ENCODE measurements at places on chromosomes 3 and 15.
A peak's percentile ranks its signal among the peaks of the same experiment; 100 is the strongest.

- DNase-seq = no peak
Measured at GRCh38 chr3:174873832-174874657, 14.9 kb downstream of the NAALADL2 start.

- no peak for DNase-seq
Measured at GRCh38 chr3:60309539-60310268, 941.5 kb downstream of the FHIT start.

DNA sequence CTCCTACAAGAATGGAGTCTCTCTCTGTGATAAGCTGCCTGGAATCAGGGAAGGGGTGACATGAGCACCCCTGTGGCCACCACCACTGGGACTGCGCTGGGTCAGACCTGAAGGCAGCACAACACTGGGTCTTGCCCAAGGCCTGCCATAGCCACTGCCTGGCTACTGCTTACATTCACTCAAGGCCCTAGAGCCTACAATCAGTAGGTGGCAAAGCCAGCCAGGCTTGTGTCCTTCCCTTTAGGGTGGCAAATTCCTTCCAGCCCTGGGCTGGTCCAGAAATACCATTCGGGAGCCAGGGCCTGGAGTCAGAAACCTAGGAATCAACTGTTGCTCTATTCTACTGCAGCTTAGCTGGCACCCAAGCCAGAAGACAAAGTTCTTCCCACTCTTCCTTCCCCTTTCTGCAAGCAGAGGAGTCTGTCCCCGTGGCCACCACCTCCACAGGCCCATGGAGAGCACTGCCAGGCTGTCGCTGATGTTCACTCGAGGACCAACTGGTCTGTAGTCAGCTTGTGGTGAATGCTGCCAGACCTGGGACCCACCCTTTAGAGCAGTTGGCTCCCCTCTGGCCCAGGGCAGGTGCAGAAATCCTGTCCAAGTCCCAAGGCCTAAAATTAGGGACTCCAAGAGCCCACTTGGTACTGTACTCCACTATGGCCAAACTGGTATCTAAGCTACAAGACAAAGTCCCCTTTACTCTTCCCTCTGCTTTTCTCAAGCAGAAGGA lies 307.4 kb downstream of the THSD4 start:
- DNase-seq = no peak

- no peak for DNase-seq
Measured at GRCh38 chr3:130916507-130917167, 22.8 kb downstream of the ATP2C1 start.

- DNase-seq = no peak
Measured at GRCh38 chr3:171699601-171700000, 110.7 kb downstream of the PLD1 start.

DNA sequence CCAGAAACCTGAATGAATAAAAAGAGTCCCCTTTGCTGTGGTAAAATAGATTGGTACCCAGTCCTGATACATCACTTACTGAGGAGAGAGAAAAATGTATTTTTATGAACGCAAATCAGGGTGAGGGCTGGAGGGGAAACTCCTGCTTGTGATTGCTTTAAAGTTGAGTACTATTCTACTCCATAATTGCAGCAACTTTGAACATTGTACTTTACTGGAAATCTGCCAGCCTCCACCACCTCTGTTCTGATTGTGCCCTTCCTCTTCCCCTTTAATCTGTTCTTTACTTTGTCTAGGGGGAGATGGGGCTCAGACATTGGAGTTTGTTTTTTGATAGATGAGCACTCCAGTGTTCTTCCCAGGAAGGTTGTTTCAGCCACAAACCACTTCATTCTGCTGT lies 81.9 kb downstream of the C3orf38 start:
- DNase-seq = no peak

- peak; percentile 81 for DNase-seq
Measured at GRCh38 chr3:57805674-57806073, 49.6 kb downstream of the SLMAP start.

- DNase-seq = peak; percentile 63
Measured at GRCh38 chr3:148158210-148158609, 539.5 kb upstream of the AGTR1 start.

DNA sequence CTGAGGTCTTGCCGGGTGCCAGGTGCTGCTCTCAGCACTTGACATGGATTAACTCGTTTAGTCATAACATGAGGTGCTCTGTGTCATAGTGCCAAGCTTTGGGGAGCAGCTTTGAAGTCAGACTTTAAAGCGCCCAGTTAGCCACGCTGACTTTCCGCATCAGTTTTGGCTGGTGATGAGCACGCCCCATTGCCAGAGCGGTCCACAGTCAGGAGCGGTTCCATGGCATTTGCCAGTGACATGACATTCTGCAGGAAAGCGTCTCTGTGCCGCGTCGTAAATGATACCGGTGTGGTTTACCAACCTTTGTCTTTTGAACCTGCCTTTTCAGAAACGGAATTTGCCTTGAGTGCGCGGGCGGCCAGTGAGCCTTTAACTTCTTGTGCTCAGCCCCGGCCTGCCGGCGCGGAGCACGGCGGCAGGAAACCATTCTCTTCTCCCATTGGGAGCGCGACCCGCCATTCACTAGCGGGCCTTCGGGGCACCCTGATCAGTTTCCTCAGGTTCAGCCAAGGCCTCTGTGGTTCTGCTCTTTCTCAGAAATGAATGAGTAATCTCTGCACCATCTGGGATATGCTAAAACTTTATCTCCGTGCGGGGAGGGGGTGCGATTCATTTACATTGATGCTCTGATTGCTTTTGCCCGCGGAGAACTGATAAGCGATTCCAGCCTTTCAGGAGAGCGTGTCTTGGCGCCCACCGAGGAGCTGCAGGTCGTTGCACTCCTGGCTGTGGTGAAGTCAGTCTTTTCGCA lies 1.7 kb upstream of the SLC2A2 start:
- peak; percentile 73 for DNase-seq

DNA sequence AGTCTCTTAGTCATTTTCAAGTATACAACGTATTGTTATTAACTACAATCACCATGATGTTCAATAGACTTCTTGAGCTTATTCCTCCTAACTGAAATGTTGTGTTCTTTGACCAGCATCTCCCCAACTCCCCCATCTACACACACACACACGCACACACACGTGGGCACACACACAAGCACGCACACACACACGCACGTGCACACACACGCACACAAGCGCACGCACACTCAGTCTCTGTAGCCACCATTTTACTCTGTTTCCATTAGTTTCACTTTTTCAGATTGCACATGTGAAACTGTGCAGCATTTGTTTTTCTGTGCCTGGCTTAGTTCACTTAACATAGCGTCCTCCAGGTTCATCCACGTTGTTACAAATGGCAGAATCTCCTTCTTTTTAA lies 247.0 kb downstream of the XXYLT1 start:
- DNase-seq = no peak

DNA sequence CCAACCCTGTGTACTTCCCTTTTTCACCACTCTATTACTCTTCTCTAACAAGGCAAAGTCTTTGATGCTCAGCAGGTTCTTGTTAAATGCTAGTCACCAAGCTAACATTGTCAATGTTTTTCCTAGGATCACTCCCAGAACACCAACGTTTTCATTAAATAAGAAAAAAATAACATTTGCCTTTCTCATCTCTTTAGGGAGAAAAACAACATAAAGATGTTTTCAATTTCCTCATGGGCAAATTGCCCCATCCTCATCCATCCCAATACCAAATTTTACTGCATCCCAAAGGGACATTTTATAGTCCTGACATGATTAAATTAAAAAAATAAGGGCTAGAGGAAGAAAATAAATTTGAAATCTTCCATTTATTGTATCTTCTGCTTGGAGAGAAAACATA lies 106.5 kb downstream of the SUCNR1 start:
- no peak for DNase-seq

DNA sequence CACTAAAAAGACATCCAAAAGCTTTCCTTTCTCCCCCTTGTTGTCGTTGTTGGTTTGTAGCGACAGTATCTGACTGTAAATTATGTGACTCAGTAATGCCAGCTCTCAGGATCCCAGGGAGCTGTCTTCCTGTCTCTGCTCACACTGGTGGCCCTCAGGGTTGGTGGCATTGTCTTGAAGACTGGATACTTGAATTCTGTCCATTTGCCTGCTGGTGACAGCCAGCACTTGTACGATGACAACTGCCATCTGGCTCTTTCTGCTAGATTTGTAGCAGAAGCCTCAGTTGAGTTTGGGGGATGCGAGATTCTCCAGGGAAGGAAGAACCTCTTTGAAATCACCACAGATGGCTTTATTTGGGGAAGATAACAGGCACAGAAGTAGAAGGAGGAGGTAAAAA lies 120.8 kb downstream of the ARPP21 start:
- no peak for DNase-seq

GRCh38 chr3:106837616-106838015 lies 539.6 kb upstream of the CCDC54 start:
- no peak for DNase-seq

DNA sequence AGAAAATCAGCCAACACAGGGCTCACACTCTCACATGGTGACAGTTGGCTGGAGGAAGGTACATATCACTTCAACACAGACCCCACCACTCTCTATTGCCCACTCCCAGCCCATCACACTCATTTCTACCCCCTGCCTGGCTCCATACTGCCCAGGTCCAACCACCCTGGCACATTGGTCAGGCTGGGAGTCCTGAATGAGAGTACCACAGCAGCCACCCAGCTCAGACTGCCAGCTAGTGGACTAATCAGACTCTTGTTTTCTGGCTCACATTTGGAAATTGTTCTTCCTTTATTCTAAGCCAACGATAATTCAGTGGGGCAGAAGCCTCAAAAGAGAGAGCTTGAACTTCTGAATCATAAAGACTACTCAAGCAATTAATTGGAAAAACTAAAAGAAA lies 20.0 kb downstream of the MRPL46 start:
- DNase-seq = no peak

DNA sequence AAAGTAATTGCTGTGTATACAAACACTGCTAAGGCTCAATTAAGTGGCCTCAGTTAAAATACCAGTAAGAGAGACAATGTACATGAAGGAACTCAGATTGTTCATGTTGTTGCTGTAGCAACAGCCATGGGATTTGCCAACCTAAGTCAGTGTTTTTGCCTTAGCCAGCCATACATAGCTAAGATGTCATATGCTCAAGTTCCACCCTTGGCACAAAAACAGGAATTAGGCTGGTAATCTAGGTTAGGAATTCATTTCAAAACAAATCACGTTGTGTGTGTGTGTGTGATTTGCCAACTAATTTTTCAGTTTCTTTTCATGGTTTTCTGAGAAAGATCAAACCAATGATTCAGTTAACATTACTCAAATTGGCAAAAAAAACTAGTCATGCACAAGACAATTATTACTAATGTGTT lies 143.7 kb upstream of the KCNMB2 start:
- DNase-seq = no peak

GRCh38 chr3:46468753-46469600 lies 4.3 kb upstream of the LTF start:
- DNase-seq = no peak

GRCh38 chr3:46699676-46700523 lies 1.3 kb upstream of the TMIE start:
- no peak for DNase-seq

GRCh38 chr15:49282366-49282765 lies 112.3 kb downstream of the GALK2 start:
- no peak for DNase-seq

- DNase-seq = no peak
Measured at GRCh38 chr3:23865595-23866396, 51.0 kb downstream of the NKIRAS1 start.

DNA sequence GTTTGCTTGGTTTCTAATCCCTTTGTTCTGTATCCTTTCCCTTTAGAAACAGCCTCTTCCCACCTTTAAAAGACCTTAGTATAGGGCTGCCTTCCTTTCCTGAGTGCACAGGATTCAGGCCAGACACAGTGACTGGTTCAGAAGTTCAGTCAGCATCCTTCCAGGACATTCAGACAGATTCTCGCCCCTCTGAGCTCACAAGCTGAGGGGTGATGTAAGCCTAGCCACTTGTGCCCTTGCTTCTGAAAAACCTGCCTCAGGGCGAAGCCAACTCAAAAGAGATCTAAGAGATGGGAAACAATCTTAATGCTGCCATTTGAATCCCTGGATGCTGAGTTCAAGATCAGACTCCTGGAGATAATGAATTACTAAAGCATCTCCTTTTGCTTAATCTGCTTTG lies 6.7 kb upstream of the NSMCE3 start:
- no peak for DNase-seq

DNA sequence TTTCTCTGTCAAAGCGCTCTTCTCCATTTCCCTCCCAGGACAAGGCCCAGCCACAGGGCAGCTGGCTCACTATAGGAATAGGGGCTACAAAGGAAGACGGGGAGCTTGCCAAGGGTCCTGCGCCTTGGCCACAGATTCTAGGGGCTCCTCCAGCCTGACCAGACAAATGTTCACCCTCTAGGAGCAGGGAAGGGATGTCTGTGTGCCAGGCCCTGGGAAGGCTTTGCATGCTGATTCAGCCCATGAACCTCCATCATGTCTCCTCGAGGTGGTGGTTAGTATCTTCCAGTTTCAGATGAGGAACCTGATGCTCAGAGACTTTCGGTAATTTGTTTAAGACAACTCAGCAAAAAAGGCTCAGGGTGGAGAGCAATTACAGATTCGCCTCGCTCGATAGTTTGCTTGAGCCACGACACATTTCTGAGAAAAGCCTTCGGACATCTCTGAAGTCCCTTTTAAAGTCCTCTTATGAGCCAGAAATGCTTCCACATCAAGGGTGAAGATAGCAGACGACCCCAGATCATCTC lies 110.0 kb downstream of the XXYLT1 start:
- no peak for DNase-seq

GRCh38 chr15:79185199-79185598 lies 94.6 kb upstream of the RASGRF1 start:
- no peak for DNase-seq

DNA sequence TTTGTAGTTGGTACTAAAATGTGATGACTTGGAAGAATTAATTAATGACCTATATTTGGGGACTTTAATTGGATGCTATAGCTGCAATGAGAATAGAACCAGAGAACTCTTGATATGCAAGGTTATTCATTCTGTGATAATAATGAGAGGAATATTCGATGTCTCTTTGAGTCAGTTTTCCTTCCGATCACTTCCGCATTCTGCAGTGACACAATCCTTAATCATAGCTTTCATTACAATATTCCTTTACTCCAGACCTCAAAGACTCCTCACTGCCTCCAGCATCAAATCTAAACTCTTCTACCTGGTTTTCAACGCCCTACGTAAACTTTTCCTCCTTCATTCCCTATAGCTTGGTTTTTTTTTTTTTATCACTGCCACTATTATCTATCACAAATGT lies 21.6 kb downstream of the B3GNT5 start:
- DNase-seq = no peak

DNA sequence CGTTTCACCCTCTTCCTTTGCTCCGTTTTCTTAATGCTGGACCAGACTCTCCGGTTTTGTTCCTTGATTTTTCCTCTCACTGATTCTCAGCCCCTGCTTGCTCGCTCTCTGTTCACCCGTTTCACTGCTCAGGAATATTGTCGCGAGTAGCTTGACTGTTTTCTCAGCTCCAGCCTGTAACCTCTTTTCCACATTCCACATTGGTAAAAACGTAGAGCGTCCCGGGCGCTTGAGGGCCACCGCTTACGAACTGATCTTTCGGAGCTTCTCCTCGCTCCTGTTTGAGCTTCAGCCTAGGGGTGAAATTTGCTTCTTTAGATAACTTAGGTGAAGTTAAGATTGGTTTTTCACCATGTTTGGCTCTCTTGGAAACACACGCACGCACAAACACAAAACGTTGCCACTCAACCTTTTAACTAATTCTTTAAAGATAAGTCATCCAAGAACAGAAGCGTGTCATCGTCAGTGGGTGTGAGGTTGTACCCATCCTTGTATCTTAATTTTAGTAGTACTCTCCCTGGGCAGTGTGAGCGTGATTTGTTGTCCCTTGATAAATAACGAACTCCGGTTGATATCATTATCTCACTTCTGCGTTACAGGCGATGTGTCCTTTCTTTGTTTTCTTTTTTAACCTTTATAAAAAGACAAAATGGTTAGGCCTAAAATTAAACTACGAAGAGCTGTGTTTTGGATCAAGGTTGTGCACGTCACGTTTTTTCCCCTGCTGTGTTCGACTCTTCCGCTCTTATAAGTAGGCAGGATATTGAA lies 1.0 kb downstream of the PAK2 start:
- DNase-seq = no peak

Measured in HS-5 (cell line).